ENCODE measurements at places on chromosomes 1 and 21. TPM values are rescaled to one million over a fixed set of nuclear protein-coding genes. Genes with fewer than 3 reads are reported as not detected.

Gene CCDC190
- total RNA-seq, result 0.26 TPM

Gene LAD1
- total RNA-seq, result not detected

Gene ILDR2
- 13.0 TPM for total RNA-seq

Gene CFAP45
- total RNA-seq, result not detected

Gene PTPN7
- 0.98 TPM for total RNA-seq

Gene GLIS1
- not detected for total RNA-seq

Gene SPATA46
- not detected for total RNA-seq

DNA sequence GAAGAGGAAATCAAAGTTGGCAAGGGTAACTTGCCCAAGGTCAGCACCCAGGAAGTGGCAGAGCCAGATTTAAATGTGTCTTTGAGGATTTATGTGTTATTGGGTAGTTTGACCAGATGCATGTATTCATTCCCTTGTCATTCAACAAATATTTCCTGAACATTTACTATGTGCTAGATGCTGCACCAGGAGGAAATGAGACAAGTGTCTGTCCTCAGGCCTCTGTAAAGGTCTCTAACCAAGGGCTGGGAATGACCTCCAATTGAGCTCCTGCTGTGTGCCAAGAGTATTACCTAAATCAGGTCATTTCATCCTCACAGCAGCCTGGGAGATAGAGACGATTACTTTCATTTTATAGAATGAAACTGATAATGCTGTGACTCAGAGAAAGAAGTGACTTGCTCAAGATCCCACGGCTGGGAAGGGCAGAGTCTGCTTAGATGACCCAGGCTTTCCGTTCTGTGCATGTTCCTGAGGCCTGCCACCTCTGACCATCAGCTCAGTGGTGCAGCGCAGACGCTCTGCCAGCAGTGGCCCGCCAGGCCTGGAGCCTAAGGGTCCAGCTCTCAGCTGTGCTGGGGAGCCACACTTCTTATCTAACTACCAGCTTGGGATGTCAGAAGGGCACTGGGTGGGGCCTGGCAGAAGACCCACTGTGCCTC is 3.5 kb upstream of the TTC22 start:
- H3K27me3 ChIP-seq, result no peaks in the 10 kb centered on the region
- no peak overlapping the region for H3K27ac ChIP-seq
- peaks cover 14% of the 10 kb centered on the region for H3K4me1 ChIP-seq
- no peak overlapping the region for H3K4me3 ChIP-seq

DNA sequence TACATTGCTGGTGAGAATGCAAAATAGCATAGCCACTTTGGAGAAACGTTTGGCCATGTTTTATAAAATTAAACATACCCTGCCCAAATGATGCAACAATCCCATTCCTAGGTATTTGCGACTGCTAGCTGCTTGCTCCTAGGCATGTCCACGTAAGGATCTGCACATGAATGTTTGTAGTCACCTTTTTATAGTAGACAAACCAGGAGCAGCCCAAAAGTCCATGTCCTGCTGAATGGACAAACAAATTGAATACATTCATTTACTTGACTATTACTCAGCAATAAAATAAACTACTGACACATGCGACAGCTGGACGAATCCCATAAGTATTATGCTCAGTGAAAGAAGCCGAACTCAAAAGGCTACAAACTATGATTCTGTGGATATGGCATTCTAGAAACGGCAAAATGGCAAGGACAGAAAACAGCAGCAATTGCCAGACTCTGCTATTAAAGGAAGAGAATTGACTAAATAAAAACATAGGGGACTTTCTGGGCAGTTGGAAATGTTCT is 161.9 kb upstream of the GALNT2 start:
- no peak overlapping the region for H3K4me3 ChIP-seq
- H3K27me3 ChIP-seq, result no peaks in the 10 kb centered on the region
- no peaks in the 10 kb centered on the region for H3K36me3 ChIP-seq
- peak; percentile 70 for DNase-seq

GRCh38 chr1:95383111-95383510 is 149.1 kb downstream of the RWDD3 start:
- no peaks in the 10 kb centered on the region for H3K4me1 ChIP-seq
- H3K27ac ChIP-seq, result no peak overlapping the region
- DNase-seq, result no peak
- no peaks in the 10 kb centered on the region for H3K36me3 ChIP-seq

DNA sequence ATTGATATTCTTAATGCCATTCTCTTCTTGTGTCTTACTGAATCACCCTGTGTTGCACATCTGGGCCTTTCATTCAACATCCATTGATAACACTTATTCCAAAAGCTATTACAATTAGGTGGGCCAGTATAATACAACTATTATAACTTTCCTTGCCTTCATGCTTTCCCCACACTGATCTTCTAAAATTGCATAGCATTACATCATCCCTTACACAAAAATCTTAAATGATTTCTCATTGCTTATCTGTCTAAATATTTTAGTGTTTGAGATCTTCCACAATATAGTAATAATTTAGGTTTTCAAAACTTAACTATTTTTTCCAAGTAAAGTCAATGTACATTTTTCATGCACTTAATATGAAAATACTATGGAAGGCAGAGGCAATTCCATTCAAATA is 1634.1 kb downstream of the PLA2G4A start:
- no peak overlapping the region for H3K4me3 ChIP-seq
- DNase-seq, result no peak

DNA sequence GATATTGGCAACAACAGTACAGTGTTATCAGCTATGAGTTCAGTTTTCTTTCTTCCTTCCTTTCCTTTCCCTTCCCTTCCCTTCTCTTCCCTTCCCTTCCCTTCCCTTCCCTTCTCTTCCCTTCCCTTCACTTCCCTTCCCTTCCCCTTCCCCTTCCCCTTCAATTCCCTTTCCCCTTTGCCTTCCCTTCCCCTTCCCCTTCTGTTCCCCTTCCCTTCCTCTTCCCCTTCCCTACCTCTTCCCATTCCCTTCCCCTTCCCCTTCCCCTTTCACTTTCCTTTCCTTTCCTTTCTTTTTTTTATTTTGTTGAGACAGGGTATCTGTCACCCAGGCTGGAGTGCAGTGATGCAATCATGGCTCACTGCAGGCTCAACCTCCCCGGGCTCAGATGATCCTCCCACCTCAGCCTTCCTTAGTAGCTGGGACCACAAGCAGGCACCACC is 72.3 kb upstream of the CAPZB start:
- no peak overlapping the region for H3K27ac ChIP-seq
- H3K4me3 ChIP-seq, result no peak overlapping the region
- H3K36me3 ChIP-seq, result no peaks in the 10 kb centered on the region
- H3K27me3 ChIP-seq, result no peaks in the 10 kb centered on the region
- DNase-seq, result no peak

- H3K4me1 ChIP-seq, result no peaks in the 10 kb centered on the region
- no peaks in the 10 kb centered on the region for H3K36me3 ChIP-seq
- H3K4me3 ChIP-seq, result no peak overlapping the region
These were observed 2.7 kb upstream of the SAMSN1 start for GRCh38 chr21:14548779-14549178.

- H3K4me1 ChIP-seq, result no peaks in the 10 kb centered on the region
- peaks cover 51% of the 10 kb centered on the region for H3K27me3 ChIP-seq
- no peak overlapping the region for H3K27ac ChIP-seq
- no peaks in the 10 kb centered on the region for H3K36me3 ChIP-seq
These were observed 230.1 kb upstream of the GJB5 start for GRCh38 chr1:34524783-34525182.

GRCh38 chr1:78437396-78437795 is 53.4 kb upstream of the PTGFR start:
- no peaks in the 10 kb centered on the region for H3K27me3 ChIP-seq
- DNase-seq, result no peak
- H3K4me3 ChIP-seq, result no peak overlapping the region

DNA sequence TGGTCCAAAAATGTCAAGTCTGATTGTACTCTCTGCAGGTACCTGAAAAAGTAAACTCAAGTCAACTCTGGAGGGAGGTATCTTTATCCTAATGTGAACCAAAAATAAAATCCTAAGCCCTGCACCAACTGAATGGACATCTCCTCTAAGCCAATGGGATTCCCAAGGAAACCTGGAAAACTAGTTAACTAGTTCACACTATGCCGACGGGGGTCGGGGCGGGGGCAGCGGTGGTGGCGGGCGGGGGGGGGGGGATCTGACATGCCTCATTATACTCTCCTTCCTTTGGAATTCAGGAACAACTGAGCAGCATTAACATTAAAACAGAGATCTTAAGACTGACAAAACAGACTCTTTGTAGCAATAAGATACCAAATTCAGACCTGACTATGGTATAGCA is 452.6 kb upstream of the CAMK1G start:
- no peaks in the 10 kb centered on the region for H3K27me3 ChIP-seq
- no peaks in the 10 kb centered on the region for H3K4me1 ChIP-seq
- H3K27ac ChIP-seq, result no peak overlapping the region

DNA sequence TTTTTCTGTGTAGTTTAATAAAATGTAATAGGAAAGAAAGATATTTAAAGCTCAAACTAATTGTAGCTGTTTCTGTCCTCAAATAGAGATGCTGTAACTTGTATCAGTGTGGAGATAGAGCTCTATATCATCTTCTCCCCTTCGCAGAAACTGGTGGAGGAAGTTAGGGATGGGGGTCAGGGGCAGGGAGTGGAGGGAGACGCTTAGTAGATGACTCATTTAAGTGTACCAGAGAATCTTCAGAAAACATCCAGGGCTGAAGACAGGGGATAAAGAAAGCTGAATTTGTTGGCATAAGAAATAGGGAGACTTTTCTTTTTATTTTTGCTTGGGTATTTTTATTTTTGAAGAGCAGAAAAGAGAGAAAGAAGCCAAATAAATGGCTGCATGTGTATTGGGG is 282.6 kb upstream of the DPYD start:
- H3K27me3 ChIP-seq, result no peaks in the 10 kb centered on the region
- H3K36me3 ChIP-seq, result no peaks in the 10 kb centered on the region
- H3K4me3 ChIP-seq, result no peak overlapping the region
- no peak for DNase-seq
- H3K27ac ChIP-seq, result no peak overlapping the region

DNA sequence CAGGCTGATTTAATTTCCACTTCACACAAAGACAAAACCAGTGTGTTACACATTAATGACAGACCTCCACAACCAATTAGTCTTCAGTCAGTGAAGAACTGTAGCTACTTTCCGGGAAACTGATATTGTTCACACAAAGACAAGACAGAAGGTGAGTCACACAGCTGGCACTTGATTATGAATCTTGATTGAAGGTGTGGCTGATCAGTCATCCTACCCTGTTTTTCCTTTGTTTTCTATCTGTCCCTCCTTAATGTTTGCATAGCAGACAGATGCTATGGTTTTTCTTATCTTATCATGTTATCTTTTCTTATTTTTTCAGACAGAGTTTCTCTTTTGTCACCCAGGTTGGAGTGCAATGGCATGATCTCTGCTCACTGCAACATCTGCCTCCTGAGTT is 185.1 kb upstream of the GREM2 start:
- H3K4me1 ChIP-seq, result no peaks in the 10 kb centered on the region
- H3K27ac ChIP-seq, result no peak overlapping the region
- no peaks in the 10 kb centered on the region for H3K36me3 ChIP-seq
- no peak for DNase-seq

GRCh38 chr1:170623171-170623570 is 40.8 kb upstream of the PRRX1 start:
- no peak overlapping the region for H3K27ac ChIP-seq
- no peaks in the 10 kb centered on the region for H3K36me3 ChIP-seq
- DNase-seq, result no peak
- no peaks in the 10 kb centered on the region for H3K27me3 ChIP-seq
- no peak overlapping the region for H3K4me3 ChIP-seq

DNA sequence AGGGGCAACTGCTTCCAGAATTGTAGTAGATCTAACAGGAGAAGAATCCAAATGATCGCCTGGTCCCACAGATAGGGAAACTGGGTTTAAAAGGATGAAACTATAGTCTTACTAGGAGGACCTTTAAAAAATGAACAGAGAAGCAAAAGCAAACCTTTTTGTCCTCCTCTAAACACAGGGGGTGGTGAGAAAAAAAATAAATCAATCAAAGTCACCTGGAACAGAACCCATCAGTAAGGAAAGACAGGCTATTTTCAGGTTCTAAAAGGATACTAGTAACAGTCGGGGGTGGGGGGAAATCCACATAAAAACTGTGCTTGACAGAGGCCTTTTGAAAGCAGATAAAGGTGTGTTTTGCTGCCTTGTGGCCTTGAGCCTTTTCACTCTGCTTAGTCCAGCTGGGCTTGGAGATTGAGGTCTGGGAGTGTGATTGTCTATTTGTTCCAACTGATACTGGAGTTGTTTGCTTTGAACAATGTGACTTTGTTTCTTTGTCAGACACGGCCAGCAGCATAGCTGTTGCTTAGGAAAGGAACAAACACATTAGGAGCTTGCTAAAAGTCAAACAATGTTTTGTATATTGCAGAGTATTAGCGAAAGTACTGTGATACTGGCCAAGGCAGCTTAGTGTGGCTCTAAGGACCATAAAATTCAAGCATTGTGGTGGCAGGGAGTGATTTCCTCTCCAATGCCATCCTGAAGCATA is 141.1 kb upstream of the IRF2BP2 start:
- no peaks in the 10 kb centered on the region for H3K36me3 ChIP-seq
- H3K27ac ChIP-seq, result peak overlapping the region; percentile 41
- H3K4me3 ChIP-seq, result no peak overlapping the region
- no peak for DNase-seq

GRCh38 chr1:166119471-166119965 is 47.3 kb downstream of the FAM78B start:
- no peaks in the 10 kb centered on the region for H3K36me3 ChIP-seq
- DNase-seq, result no peak
- H3K4me3 ChIP-seq, result no peak overlapping the region
- no peaks in the 10 kb centered on the region for H3K27me3 ChIP-seq
- H3K4me1 ChIP-seq, result no peaks in the 10 kb centered on the region
- H3K27ac ChIP-seq, result no peak overlapping the region

- H3K36me3 ChIP-seq, result no peaks in the 10 kb centered on the region
- H3K27me3 ChIP-seq, result no peaks in the 10 kb centered on the region
- H3K4me3 ChIP-seq, result no peak overlapping the region
- H3K27ac ChIP-seq, result no peak overlapping the region
- peaks cover 2% of the 10 kb centered on the region for H3K4me1 ChIP-seq
These were observed 92.7 kb downstream of the MAB21L3 start for GRCh38 chr1:116203920-116204319.

DNA sequence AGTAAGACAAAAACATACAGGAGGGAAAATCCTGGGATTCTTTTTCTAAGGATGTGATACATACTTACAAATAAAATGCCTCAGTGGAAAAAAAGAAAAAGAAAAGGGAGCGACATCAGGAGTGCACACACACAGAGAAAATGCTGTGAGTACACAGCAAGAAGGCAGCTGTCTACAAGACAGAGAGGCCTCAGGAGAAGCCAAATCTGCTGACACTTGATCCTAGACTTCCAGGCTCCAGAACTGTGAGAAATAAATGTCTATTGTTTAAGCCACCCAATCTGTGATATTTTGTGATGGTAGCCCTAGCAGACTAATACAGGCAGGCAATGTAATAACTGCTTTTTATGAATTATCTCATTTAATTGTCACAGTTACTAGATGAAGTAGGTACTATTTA is 17.0 kb upstream of the TRIM45 start:
- H3K27ac ChIP-seq, result no peak overlapping the region
- no peaks in the 10 kb centered on the region for H3K36me3 ChIP-seq
- H3K4me1 ChIP-seq, result no peaks in the 10 kb centered on the region
- no peak for DNase-seq
- no peaks in the 10 kb centered on the region for H3K27me3 ChIP-seq
